ENCODE measurements at places on chromosomes 12 and 14.
A peak's percentile ranks its signal among the peaks of the same experiment; 100 is the strongest.

- DNase-seq, result peak; percentile 90
Measured at GRCh38 chr12:57118711-57119271, 7.6 kb upstream of the STAT6 start.

- peak; percentile 72 for DNase-seq
Measured at GRCh38 chr12:128817111-128818015, 6.4 kb downstream of the SLC15A4 start.

GRCh38 chr12:109763201-109763841 is 49.7 kb downstream of the FAM222A start:
- peak; percentile 77 for DNase-seq

DNA sequence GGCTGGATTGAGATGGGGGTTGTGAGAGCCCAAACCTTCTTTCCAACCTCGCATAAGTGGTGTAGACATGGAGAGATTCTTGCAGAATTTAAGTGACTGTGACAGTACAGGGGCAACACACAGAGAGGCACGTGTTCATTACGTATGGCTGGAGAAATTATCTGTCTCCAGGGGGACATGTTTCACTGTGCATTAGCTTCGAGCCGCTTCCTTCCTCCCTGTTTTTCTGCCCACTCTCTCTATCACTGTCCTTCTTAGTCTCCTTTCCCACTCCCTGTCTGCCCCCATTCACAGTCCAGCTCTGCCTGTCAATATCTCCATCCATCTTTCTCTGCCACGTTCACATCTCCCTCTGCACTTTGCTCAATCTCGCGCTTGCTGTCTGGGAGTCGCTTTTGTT is 11.5 kb upstream of the C14orf93 start:
- no peak for DNase-seq

GRCh38 chr14:34344318-34344717 is 117.7 kb downstream of the SPTSSA start:
- no peak for DNase-seq

DNA sequence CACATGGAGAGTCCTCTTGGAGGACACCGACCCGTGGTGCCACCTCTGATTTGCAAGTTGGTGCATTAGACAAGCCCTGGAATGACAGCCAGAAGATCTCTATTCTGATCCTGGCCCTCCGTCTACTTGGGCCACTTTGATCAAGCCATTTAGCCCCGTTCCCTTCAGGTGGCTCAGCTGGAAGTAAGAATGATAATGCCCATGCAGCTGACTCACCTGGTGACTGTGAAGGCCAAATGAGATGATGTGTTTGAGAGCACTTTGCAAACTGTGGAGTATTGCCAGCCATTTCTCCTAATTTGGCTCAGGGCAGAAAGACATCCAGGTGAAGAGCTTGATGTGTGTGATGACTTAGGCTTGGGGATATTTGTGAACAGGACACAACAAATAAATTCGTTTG is 165.9 kb downstream of the ETV6 start:
- DNase-seq, result no peak

GRCh38 chr12:27198036-27198435 is 46.0 kb upstream of the STK38L start:
- DNase-seq, result no peak

GRCh38 chr14:30573226-30573814 is 14.4 kb downstream of the G2E3 start:
- DNase-seq, result peak; percentile 24

- DNase-seq, result no peak
Measured at GRCh38 chr12:58801986-58802385, 118.3 kb downstream of the LRIG3 start.

GRCh38 chr12:40681148-40681547 is 11.1 kb upstream of the CNTN1 start:
- DNase-seq, result no peak

DNA sequence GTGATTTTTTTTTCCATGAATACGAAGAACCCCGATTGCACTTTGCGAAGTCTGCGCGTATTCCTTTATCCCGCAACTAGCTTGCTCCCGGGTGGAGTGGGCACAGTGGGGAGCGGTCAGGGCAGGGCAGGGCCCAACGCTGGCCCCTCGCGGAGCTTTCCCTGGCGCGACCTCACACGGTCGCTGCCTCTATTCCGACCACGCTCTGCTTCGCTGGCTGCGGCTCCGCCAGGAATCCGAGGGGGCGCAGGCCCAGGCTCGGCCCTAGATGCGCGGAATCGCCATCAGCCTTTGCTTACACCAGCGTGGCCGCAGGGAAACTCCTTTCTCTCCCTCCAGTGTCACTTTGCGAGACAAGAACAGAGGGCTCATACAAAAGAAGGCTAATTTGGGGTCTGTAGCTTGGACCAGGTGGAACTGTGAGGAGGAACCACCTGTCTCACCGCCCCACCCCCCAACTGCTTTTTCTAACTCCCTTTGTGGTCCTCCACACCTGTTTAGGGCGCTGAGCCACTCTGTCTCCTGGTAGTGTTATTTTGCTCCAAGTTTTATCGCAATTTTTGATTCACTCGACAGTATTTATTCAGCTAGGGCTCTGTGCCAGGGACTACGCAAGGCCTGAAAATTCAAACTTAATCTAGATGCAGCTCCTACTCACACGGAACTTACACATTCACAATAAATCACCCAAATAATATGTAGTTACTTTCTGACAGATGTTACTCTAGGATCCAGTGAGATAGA is 3.1 kb upstream of the NKX2-1 start:
- no peak for DNase-seq

DNA sequence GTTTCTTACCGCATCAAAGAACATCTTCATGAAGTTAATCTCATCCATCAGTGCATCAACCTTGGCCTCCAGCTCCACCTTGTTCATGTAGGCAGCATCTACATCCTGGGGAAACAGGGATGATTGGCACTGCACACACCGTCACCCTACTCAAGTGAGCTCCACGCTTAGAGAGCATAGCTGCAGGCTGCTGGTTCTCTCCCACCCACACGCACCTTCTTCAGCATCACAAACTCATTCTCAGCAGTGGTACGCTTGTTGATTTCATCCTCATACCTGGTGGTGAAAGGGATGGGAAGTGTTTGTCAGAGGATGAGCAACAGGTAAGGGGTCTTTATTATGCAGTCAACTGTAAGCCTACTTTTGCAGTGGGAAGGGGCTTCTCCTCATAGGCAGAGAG is 2.3 kb downstream of the KRT5 start:
- DNase-seq, result no peak

DNA sequence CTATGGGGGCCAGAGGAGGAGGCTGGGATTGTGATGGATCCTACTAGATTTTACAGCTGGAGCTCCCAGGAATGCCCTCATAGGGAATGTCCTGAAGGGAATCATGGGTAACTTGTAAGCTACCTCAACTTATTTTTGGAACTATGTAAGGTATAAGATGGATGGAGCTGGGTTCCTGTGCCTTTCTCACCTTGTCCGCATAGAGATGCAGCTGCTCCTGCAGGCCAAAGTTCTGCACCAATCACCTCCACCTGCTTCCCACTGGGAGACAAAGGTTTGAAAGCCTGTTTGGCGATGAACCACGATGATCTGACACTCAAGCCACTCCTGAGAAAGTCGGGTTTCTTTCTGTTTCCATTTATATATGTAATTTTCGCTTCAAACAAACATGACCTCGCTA is 648 bp upstream of the AKAP5 start:
- DNase-seq, result no peak

- DNase-seq, result no peak
Measured at GRCh38 chr12:93408813-93409212, 31.1 kb downstream of the NUDT4 start.

DNA sequence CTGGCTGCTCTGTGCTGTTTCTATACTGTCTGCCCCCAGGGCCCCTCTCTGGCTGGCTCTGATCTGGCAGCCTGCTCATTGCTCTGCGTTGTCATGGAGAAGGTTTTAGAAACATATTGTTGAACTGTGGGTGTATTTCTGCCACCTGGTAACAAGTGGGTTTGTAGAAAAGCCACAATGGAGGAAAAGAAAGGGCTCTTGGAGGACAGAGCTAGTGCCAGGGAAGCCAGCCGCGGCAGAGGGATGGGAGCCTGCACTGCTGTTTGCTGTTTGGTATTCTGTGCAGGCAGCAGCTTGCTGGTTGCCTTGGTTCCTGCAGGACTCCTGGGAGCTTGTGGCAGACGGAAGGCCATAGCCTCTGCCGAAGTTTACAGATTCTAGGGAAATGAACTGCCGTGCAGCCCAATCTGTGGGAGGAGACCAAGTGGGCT is 15.1 kb downstream of the CCDC177 start:
- no peak for DNase-seq

GRCh38 chr12:53811606-53812005 is 59.8 kb upstream of the CISTR start:
- DNase-seq, result no peak

DNA sequence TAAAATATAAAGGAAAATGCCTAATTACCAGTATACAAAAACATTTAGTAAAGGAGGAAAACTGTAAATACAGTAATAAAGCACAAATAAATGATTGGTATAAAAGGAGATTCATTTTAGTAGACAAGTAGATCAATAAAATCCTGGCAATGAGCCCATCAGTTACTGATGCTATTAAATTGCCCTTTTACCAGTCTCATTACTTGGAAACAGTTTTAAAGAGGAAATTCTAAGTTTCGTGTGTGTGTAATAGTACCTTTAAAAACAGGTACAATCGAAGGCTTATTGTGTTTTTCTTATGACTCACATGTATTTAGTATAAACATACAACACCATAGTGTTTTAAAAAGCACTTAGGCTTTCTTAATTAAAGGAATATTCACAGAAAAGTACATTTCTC is 46.4 kb upstream of the SYT10 start:
- no peak for DNase-seq

DNA sequence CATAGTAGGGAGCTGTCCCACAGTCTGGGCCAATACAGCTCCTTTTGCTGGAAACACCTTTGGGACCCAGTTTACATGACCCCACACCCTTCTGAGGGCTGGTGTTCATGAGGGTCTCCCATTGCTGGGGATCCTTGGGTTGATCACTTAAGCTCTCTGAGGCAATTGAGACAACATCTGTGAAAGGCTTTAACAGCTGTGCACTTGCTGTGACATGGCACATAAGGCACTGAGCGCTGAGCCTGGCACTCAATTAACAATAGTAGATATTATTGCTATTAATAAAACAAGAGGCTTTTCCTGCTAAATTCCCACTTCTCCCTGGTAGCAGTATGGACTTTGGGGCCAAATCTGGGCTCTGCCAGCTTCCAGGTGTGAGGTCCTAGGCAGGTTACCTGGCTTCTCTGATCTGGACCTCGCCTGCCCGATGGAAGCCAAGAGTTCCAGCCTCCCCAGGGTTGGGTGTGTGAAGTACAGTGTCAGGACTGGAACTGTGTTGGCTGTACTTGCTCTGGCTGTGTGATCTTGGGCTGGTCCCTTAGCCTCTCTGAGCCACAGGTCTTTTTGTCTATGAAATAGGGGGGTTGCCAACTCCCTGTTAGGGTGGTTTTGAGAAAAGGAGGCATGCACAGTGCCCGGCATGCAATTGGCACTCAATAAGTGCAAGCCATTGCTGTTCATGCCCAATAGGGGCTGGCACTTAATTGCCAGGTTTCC is 3.1 kb downstream of the SH2B3 start:
- no peak for DNase-seq

- peak; percentile 93 for DNase-seq
Measured at GRCh38 chr12:11500188-11500860, 105.0 kb upstream of the PRB2 start.

- no peak for DNase-seq
Measured at GRCh38 chr12:6067152-6067916, 57.1 kb downstream of the VWF start.

DNA sequence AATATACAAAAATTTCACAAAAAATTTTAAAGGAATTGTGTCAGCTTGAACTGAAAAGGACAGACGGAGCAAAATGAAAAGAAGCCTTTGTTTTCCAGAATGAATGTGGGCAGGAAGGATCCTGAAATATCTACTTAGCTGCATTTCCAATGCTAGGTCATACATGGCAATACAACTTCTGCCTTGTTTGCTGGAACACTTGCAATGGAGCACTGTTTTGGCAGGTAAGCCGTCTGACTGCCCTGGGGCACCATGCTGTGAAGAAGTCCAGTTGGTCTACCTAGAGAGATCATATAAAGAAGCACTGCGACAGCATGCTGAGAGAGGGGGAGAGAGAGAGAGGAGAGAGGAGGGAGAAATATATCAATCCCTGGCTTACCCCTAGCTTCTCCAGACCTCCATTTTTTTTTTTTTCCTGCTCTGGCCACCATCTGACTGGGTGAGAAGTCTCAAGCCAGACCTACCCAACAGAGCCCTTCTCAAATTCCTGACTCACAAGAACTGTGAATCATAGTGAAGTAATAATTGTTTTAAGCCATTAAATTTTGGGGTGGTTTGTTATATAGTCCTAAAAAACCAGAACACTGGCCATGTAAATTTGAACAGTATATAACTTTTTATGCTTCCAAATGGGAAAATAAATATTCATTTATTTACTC is 97.1 kb upstream of the PRICKLE1 start:
- no peak for DNase-seq

GRCh38 chr14:92546347-92547053 is 32.9 kb downstream of the RIN3 start:
- DNase-seq, result peak; percentile 54

DNA sequence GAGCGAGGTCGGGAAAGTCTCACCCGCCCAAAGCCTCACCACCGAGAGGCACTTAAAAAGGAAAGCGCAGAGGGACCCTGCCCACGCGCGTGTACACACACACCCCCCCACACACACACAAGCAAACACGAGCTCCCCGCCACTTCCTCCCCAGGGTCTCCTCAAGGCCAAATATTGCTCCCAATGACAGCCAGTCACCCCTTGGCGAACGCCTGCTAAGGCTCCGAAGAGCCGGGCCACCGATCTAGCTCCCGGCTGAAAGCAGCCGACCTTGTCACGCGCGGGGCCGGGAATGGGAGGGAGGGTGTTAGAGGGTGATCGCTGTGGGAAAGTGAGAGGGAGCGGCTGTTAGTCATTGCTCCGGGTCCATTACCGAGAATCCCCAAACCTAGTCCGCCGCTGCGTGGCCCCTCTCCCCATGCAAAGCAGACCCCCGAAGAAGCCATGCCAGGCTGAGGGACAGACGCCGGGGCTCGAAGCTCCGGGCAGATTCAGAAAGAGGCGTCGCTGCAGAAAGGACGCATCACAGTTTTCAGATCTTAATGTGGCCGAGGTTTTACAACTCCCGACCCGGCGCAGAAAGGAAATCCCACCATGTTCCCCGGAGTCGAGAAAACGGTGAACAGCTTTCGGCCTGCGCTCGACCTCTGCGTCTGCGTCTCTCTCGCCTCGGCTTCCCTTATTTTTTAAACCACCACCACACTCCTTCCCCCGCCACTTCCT is 2.6 kb downstream of the BMP4 start:
- peak; percentile 22 for DNase-seq

DNA sequence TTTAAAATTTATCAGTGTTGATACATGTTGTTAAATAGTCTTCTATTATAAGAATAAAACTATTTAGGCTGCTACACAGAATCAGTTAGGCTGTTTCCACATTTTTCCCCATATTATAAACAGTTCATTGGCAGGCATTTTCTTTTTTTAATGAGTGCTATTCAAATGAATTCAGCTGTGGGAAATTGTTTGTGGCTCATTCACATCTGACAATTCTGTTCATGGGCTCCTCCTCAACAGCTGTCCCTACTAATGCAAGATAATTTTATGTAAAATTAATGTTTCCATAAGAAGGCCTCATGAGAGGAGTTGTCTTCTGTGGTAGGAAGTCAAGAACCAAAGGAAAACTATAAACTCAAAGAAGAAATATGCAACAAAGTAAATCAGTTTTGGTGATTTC is 218.0 kb downstream of the PPFIA2 start:
- DNase-seq, result no peak

- DNase-seq, result no peak
Measured at GRCh38 chr12:79415321-79415720, 275.4 kb downstream of the PAWR start.

- no peak for DNase-seq
Measured at GRCh38 chr12:94073441-94074051, 74.8 kb upstream of the PLXNC1 start.
